ENCODE measurements at places on chromosomes 2 and 18.
A peak's percentile ranks its signal among the peaks of the same experiment; 100 is the strongest.

GRCh38 chr2:105631922-105632321 lies 112.8 kb upstream of the NCK2 start:
- DNase-seq = no peak

- no peak for DNase-seq
These were observed 61.9 kb upstream of the ALPP start for GRCh38 chr2:232316461-232317330.

GRCh38 chr18:8966821-8967220 lies 135.7 kb upstream of the NDUFV2 start:
- no peak for DNase-seq

DNA sequence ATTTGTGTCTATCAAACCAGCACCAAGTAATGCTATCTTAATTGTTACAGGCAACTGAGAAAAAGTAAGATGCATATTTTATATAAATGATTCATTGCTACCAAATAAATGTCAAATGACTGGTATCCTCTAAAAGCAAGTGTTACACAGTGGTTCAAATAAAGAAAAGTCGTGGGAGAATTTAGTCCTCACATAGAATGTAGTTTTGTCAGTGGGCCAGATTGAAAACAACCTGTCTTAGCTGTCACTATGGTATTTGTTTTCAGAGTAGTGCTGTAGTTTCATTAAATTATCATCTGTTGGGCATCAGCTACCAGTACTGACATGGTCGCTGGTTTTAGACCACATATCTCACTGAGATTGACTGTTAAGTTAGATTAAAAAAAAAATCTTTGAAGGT lies 10.2 kb upstream of the EIF2AK3 start:
- no peak for DNase-seq

- DNase-seq = no peak
These were observed 322.8 kb downstream of the STK39 start for GRCh38 chr2:167924556-167924955.

GRCh38 chr18:10153924-10154752 lies 240.3 kb downstream of the VAPA start:
- no peak for DNase-seq

- DNase-seq = no peak
These were observed 154.2 kb upstream of the CNTNAP5 start for GRCh38 chr2:123870881-123871276.

- DNase-seq = no peak
These were observed 2.2 kb downstream of the CBLN2 start for GRCh38 chr18:72541871-72542332.

GRCh38 chr2:137644731-137645130 lies 319.5 kb upstream of the HNMT start:
- no peak for DNase-seq

GRCh38 chr18:73059280-73059679 lies 191.5 kb upstream of the NETO1 start:
- no peak for DNase-seq

GRCh38 chr2:126913329-126913728 lies 14.6 kb downstream of the TEX51 start:
- no peak for DNase-seq

GRCh38 chr2:21567395-21567794 lies 443.6 kb downstream of the TDRD15 start:
- DNase-seq = no peak

DNA sequence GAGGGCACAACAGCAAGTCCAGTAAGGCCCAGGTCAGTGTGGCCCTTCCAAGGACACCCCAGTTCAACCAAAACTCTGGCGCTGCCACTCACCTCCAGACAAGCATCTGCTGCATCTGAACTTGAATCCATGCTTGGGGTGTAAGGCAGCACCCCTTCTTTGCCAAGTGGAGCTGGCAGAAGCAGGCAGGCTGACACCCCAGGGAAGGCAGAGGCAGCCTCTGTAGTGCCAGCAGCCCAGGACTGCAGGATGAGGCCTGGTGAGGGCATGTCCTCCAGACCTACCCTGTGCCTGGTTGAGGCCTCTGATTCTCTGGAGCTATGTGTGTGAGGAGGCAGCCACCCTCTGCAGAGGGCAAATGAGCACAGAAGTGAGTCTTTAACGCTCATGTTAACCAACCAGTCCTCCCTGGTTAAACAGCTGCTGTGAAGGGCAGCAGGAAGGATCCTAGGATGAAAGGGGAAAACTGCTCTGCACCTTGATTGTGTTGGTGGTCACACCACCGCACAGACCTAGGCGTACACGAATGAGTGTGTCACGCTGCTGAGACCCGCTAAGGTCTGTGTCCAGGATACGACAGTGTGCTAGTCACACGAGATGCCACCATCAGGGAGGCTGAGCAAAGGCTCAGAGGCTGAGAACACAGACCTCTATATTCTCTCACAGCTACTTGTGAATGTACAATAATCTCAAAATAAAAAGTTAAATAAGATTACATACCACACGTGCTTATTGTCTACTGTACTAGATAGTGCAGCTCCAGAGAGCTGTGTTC lies 2.2 kb downstream of the PARD6G start:
- DNase-seq = no peak

GRCh38 chr2:149000158-149000938 lies 38.2 kb upstream of the LYPD6B start:
- DNase-seq = no peak

- no peak for DNase-seq
These were observed 292.4 kb downstream of the TRIB2 start for GRCh38 chr2:13009027-13009642.

GRCh38 chr2:116585669-116586327 lies 1228.7 kb upstream of the DDX18 start:
- no peak for DNase-seq

- no peak for DNase-seq
These were observed 839 bp upstream of the GPR148 start for GRCh38 chr2:130728007-130728454.

DNA sequence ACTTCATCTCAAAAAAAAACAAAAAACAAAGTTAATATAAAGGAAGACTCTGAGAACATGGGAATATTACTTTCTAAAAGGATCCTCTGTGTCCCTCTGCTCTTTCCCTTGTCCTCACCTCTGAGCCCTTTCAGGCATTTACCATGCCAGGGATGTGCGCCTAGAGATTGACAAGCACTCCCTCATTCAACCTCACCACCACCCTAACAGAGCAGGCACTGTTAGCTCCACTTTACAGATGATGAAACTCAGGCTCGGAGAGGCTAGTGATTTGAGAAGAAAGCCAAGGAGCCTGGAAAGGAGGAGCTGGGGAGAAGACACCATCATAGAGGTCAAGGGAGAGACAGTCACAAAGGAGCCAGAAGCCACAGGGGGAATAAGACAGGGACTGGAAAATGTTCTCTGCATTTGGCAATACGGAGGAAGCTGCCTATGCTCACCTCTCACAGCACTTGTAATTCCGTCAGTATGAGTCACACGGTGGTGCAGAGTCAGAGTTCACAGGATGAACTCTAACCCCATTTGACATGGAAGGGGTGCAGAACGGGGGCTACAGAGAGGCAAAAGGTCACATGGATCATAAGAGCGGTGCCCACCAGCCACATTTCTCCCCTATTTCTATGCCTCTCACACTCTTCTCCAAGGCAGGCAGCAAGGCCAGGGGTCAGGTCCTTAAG lies 101.8 kb upstream of the NFU1 start:
- DNase-seq = no peak

DNA sequence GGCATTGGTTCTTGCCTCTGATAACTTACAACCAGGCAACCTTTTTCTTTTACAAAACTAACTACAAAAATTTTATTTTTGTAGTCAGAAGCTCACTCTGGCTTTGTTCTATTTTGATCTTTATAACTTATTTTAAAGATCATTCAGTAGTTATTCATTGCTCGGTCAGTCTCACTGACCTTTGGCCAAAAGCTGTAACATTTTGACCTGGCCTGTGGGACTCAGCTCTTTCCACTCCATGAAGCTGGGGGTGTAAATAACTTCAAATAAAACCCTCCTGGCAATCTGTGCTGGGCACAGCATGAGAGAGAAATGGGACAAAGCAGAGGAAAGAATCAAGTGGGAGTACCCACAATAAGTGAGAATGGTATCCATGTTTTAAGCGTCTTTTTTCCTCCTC lies 380.7 kb downstream of the SETBP1 start:
- DNase-seq = no peak

DNA sequence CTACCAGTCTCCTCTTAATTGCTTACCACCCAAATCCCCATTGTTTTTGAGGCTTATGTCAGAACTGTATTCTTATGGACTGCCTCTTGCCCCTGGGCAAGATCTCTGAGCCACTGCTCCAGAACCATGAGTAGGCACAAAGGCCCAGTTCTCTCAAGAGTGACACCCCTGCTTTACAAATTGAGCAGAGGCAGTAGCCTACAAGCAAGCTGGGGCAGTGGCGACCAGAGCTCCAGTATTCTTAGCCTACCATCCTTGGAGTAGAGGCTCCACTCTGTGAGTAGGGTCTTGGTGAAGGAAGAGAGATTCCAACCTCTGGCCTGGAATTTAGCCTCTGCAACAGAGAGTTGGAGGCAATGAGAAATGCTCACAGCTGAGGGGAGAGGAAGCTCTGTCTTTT lies 36.5 kb downstream of the WDR75 start:
- DNase-seq = no peak

- DNase-seq = no peak
These were observed 1342.0 kb upstream of the ZEB2 start for GRCh38 chr2:145861940-145862339.

- DNase-seq = no peak
These were observed 26.3 kb upstream of the MOCOS start for GRCh38 chr18:36160959-36161371.

GRCh38 chr2:24159708-24160107 lies 15.1 kb upstream of the FAM228A start:
- no peak for DNase-seq

GRCh38 chr2:127231130-127231865 lies 11.2 kb upstream of the CYP27C1 start:
- DNase-seq = no peak

- DNase-seq = no peak
These were observed 2.3 kb downstream of the VAPA start for GRCh38 chr18:9916077-9916639.

- no peak for DNase-seq
These were observed 100.9 kb upstream of the SPHKAP start for GRCh38 chr2:228282376-228282775.

- DNase-seq = no peak
These were observed 148.7 kb downstream of the RAPGEF4 start for GRCh38 chr2:172884336-172884735.

- DNase-seq = no peak
These were observed 162.8 kb downstream of the RBM43 start for GRCh38 chr2:151098841-151099240.

- no peak for DNase-seq
These were observed 99.9 kb upstream of the SLC38A11 start for GRCh38 chr2:165055082-165055851.

DNA sequence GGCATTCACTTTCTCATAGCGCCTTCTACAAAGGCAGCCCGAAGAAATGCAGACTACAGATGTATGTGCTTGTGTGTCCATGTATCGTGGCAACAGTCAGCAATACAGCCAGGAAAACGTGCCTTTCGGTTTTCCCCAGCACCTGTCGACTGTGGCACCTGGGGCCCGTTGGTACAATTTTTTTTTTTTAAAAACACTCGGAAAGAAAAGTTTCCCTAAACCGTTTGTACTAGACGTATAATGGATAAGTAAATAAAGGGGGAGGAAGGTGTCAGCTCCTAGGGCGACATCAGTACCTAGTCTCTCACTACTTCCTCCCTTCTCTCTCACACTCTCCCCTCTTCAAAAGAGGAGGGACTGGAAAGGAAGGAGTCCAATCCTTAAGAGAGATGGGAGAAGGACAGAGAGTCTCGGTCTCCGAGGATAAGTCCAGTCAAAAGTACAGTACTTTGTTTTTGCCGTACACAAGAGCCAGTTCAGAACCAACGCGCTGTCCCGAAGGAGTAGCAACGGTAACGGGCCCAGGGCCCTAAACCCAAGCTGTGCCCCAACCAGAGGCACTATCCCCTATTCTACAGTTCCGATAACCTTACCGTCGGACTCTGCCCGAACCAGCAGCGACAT lies 759 bp downstream of the PPP4R3B start:
- DNase-seq = no peak

DNA sequence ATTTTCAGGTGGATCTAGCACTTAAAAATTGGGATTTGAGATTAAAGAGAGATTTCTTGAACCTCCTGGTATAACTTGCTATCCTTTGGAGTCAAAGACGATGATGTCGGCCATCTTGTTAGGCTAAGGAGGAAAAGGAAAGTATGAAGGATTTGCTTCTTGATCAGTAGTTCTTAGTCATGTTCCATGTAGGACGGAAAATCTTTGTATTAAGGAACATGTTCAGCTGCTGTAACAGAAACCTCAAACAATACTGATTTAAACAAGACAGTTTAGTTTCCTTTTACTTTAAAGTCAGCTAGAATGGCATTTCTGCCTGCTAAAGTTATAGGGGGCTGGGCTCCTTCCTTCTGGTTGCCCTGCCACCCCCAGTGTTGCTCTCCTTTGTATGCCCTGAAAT lies 56.4 kb upstream of the MGAT5 start:
- DNase-seq = no peak

GRCh38 chr2:61720911-61721310 lies 132.9 kb downstream of the FAM161A start:
- no peak for DNase-seq

GRCh38 chr2:17558053-17558452 lies 17.6 kb downstream of the VSNL1 start:
- DNase-seq = no peak

- no peak for DNase-seq
These were observed 90.9 kb downstream of the SP3 start for GRCh38 chr2:173874003-173874893.

DNA sequence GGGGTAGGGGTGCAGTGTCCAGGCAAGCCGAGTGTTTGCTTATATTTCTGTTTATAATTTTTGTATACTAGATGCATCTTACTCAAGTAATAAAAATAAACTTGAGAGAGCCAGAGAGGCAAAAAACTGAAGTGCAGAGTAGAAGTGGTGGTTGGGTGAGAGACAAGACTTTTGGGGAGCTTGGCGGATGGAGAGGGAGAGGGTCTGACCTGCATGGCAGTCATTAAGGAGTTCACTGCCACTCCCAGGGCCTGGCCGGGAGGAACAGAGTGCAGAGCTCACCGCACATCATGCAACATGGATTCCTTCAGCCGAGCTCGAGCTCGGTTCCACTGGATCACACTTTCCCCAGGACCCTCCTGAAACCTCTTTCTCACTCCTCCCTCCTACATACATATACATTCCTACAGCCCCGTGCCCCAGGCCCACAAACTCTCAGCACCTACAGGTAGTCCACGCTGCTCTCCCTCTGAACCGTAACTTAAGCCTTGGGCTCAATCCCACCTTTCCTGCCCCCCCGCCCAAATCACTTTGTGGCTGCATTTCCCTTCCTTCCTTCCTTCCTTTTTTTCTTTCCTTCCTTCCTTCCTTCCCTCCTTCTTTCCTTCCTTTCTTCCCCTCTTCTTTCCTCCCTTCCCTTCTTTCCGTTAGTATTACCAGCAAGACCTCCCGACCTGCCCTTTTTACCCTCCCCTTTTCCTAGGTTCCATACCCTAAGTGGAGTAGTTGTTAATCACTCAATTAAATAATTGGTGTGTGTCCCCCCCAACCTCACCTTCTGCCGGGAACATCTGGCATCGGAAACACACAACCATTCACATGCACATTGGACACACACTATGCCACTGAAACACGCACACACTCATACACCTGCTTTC lies 37.1 kb upstream of the ATP6V1B1 start:
- DNase-seq = peak; percentile 67

Measured in mesenteric fat pad (tissue), 1 donor.